ENCODE measurements at places on chromosomes 6 and 20.

- DNase-seq: no peak
These were observed 33.3 kb downstream of the BEND3 start for GRCh38 chr6:107082045-107082444.

- no peak for DNase-seq
These were observed 77.9 kb downstream of the RFX6 start for GRCh38 chr6:116954938-116955337.

GRCh38 chr6:93416571-93417420, 2.6 kb downstream of the EPHA7 start:
- DNase-seq: peak; percentile 73

DNA sequence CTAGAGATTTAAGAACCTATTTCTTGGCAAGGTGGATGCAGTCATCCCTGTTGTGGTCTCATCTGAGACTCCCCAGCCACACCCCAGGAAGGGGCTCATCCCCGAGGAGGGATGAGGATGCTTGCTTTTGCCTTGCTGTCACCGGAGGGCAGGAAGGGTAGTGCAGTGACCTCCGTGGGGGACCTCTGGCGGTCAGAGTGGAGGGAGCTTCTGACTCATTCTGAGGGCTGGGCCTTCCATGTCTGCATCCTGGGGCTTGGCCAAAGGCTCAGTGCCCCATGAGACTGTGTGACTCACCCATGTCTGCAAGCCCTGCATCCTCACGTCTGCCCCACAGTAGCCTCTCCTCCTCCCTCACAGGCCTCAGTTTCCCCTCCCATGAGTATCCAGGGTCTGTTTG, 38.7 kb downstream of the UQCC2 start:
- DNase-seq: no peak

DNA sequence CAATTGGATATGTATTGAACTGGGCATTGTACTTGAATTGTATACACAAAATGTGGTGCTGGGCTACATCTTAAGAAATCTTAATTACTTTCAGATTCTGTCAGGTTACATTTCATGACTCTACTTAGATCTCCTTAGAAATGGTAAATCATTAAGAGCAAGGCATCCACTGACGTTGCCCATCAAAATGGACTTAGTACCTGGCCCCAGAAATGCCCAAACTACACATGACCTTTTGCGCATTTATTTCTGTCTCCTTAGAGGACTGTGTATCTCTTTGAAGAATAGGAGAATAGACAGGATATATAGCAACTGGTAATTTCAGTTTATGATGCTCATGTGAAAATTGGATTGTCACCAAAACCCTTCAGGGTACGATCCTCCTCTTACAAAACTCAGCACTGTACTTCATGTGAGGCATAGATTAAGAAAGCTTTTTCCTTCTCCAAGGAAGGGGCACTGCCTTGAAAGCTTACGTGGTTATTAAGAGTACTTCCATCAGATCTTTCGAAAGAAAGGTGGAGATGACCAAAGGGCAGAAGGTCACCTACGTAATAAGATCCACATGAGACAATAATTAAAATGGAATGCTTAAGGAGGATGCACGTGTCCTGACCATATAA, 61.4 kb upstream of the BMP2 start:
- DNase-seq: no peak

DNA sequence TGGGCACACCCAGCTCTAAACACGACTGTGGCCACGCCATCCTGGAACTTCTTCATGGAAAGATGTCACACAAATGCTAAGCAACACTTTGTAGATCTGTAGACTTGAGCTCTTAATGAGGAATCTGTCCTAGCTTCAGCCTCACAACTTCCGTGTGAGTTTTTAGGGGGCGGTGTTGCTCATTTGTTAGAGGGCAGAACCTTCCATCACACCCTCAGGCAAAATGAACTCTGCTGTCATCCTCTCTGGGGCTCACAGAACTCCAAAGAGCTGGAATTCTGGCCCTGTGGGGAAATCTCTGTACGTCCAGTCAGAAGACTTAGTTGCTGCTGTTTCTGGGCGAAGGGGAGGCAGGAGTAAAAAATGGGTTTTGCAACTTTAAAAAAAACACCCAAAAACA, 49.8 kb downstream of the NRN1 start:
- no peak for DNase-seq
